HL-60 (cell line): ENCODE measurements at places on chromosomes 3 and 15.

DNA sequence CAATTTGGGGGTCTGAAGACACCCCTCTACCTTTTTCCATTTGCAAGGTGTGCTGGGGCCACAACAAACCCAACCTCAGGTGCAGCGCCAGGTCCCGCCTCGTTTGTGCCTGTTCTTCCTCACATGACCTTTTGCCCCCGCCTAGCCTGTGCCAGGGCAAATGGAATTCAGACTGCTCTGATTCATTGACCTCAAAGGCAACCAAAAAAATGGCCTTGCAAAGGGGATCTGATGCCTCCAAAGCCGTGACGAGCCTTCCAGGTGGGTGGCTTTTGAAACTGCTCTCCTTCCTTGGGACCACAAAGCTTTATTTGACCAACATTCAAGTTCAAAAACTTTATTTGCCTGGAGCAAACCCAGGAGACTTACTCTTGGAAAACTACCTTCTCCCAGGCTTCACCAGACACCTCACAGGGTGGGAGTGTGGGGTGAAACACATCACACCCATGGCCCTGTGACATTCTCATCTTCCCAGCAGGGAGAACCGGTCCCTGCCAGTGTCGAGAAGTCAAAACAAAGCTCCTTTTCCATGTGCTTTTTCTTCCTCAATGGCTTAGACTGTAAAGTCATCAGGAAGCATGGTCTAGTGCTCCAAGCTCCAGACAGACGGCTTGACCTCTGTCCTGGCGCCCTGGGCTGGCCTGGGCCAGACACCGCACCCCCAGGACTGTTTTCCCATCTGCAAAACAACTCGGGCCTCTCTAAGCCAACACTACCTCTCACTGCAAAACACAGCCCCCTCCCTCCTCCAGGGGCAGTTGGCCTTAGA lies 103.9 kb upstream of the HES1 start:
- no peak for DNase-seq

DNA sequence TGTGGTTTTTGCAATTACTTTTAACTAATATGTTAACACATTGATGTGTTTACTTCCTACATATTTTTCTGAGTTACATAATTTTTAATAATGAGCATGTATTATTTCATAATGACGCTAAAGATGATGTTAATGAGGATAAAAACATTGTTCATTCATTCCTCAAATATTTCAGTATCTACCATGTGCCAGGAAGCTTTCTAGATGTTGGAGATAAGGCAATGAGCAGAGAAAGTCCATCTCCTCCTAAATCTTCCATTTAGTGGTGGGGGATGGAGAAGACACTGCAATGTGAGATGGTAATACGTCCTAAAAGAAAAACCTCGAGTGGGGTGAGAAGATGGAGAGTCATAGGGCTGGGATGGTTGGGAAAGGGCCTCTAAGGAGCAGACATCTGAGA lies 132.7 kb downstream of the MYLK start:
- no peak for DNase-seq

DNA sequence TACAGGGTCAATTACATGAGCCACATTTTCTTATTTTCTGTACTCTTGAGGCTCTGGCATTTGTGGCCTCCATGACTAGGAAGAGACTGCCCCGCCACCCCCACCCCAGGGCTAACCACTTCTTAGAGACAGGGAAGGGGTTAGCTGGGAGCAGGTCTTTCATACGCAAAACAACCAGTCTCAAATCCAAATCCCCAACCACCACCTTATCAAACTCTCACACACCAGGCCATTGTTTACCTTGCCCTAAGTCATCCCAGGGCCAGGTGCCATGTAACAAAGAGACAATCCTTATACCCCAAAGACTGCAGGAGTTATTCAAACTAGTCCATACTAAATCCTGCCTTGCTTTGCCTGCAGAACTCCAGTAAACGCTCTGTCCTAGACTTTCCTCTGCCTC lies 77.8 kb downstream of the B3GNT5 start:
- DNase-seq = no peak

DNA sequence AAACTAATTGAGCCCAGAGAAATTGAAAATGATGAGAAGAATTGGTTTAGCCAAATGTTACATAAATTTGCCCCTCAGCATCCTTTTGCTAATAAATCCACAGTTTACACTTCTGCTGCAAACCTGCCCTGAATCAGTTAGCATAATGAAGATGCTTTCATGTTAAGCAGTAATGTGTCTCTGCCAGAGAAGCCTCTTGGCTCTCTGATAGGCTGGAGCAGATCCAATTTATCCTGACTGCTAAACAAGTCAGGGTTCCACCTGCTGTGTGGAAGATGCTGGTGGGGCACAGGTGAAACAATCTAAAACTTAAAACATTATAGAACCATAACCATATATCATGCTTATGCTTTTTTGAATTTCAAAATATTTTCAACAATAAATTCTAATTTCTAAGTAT lies 946.8 kb downstream of the OTOL1 start:
- DNase-seq = no peak

DNA sequence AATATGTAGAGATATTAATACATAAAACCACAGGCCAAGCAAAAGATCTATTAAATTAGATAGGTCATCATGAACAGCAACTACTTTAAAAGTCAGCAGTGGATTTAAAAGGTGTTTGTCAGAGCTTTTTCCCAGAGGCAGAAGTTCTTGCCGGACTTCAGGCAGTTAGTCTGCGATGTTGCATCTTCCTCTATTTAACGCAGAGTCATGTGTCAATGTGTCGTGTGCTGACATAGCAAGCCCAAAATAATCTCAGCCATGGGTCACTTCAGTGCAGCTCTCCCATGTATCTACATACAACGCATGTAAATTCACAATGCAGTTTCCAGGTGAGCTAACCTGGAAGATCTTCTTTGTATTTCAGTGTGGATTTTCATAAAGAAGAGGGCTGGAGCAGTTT lies 8.0 kb upstream of the TMEM212 start:
- DNase-seq = peak; percentile 61

DNA sequence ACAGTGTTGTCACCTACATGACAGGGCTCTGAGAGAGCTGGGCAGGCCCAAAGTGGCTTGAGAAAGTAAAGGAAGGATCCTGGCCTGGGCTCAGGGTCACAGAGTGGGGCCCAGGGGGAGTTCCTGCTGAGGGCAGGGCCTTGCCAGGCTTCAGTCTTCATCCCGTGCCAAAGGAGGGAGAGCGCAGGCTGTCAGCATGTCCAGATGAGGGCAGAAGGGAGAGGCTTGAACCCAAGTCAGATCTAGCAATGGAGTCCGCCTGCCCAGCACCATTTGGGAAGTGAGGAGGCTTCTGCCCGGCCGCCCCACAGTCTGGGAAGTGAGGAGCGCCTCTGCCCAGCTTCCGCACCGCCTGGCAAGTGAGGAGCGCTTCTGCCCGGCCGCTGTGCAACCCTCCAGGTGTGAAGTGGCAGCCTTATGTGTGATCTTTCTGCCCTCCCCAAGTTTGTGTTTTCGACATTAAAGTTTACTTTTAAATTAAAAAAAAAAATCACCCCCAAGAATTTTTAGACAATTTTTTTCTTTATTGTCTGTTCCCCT lies 303.6 kb upstream of the PROK2 start:
- DNase-seq = no peak

DNA sequence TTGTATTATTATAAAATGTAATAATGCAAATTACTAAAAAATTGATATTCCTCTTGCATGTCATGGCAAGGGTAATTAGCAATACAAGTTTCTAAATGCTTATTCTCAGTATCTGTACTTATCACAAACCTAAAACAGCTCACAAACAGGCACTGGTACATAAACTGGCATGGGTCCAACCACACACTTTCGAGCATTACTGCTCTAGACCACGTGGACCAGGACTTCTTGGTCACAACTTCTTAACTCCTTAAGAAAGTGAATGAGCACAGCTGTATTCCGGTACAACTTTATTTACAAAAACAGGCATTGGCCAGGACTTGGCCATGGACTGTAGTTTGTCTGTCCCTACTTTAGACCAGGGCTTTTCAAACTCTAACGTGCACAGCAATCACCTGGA lies 173.3 kb downstream of the SUCLG2 start:
- no peak for DNase-seq

- no peak for DNase-seq
These were observed 240.5 kb upstream of the CFAP20DC start for GRCh38 chr3:59290358-59290757.

GRCh38 chr15:75661100-75661755 lies 13.5 kb downstream of the SNX33 start:
- DNase-seq = no peak

- DNase-seq = peak; percentile 11
These were observed 453 bp downstream of the ZDHHC23 start for GRCh38 chr3:113948015-113948917.

GRCh38 chr15:36449084-36449661 lies 130.3 kb upstream of the CDIN1 start:
- no peak for DNase-seq

GRCh38 chr15:91469632-91470567 lies 369.8 kb downstream of the SV2B start:
- DNase-seq = peak; percentile 90

GRCh38 chr15:85116066-85116465 lies 134.4 kb downstream of the PDE8A start:
- no peak for DNase-seq

DNA sequence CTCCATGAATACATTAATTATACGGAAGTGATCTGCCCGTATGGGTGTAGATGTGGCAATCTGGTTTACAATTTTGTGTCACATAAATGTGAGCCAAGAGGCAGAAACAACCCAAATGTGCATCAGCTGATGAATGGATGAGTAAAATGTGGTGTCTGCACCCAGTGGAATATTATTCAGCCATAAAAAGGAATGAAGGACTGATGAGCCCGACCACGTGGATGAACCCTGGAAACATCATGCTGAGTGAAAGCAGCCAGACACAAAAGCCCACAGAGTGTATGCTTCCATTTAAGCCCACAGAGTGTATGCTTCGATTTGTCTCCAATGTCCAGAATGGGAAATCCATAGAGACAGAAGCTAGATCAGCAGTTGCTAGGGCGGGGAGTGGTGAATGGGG lies 27.6 kb upstream of the FBLN2 start:
- DNase-seq = no peak

DNA sequence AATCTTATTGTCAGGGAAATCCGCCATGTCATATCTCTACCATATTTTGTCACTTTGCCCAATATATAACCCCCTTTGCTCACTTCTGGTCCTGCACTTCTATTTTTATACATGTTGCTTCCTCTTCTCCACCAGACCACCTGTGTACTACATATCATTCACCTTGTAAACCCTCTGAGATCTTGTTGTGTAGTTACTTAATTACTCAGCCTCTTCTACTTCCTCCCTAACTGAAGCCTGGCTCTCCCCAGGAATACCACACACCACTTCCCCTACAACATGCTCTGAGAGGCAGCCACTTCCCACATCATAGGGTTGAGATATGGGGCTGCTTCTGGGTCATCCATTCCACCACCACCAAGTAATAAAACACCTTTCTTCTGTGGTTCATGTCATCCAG lies 10.0 kb downstream of the HEXA start:
- peak; percentile 89 for DNase-seq

DNA sequence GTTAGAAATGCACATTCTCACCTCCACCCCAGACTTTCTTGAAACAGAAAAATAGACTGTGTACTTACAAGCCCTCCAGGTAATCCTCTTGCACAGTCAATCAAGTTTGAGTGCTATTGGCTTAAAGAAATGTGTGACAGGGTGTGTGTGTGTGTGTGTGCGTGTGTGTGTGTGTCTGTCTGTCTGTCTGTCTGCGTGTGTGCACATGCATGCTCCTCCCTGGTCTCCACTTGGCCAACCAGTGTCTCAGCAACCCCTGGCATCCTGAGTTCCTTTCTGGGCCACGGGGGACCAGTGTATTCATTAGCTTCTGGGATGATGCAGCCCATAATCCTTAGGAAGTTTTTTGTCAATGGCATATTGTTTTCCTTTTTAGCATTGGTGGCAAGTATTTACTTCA lies 128.8 kb upstream of the IL12A start:
- DNase-seq = no peak

- DNase-seq = peak; percentile 64
These were observed 11.8 kb upstream of the CSTA start for GRCh38 chr3:122313281-122313680.

DNA sequence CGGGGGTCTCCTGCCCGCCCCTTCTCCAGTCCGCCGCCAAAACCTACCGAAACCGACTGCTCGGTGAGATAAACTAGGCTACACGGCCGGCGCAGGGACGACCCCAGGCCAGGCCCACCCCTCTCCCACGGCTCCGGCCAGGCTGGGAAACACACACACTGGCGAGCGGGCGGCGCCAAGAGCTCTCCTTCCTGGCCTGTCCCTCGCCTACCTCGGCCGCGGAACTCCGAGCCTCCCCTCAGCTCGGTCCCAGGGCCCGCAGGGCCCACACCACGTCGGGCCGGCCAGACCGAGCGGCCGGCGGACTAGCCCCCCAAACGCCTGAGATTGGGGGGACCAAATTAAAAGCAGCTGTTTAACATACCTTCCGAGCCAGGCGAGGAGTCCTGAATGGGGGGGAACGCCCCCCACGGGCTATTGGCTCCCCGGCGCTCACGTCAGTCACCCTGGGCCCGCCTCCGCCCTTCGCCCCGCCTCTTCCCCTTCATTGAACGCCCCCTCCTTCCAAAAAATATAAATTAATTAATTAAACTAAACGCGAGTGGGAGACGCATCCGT lies 4.0 kb upstream of the SIN3A start:
- DNase-seq = no peak

GRCh38 chr15:95470997-95471689 lies 859.4 kb upstream of the NR2F2 start:
- no peak for DNase-seq

- no peak for DNase-seq
These were observed 34.2 kb downstream of the RAB11A start for GRCh38 chr15:65903296-65904073.

DNA sequence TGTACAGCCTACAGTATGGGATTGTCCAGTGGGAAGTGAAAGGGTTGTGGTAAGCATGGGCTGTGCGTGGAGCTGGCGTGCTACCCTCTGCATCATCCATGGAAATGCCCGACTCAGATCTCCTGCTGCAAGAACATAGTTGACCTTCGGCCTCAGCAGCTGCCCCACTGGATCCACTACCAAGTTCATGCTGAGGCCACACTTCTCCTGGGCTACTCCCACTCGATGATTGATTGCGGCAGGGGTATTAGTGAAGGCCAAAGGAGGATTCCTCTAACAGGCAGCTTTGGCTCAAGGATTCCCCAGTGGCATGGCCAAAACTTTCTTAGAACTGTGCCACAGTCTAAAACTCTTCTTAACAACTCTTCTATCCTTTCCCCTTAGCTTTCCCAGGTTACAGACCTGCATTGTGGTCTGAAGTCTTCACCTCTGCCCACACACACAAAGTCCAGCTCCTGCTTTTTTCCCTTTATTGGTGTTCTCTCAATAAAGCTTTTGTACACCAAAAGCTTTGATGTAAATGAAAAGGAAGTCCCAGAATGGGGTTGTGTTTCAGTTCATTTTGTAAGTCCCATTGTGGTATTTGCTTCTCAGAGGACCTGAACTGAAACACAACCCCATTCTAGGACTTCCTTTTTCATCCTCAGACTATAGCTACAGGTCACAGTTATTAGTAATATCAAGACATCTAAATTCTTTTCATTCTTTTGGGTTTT lies 4.9 kb upstream of the TBC1D5 start:
- DNase-seq = peak; percentile 42

GRCh38 chr15:62248277-62248984 lies 83.3 kb upstream of the C2CD4B start:
- no peak for DNase-seq
